DMS79 (cell line): ENCODE measurements at places on chromosomes 7 and 10.

GRCh38 chr7:81075150-81075549, 156.3 kb upstream of the SEMA3C start:
- no peak for DNase-seq

GRCh38 chr10:46042527-46042926, 3.5 kb downstream of the MSMB start:
- DNase-seq, result no peak

DNA sequence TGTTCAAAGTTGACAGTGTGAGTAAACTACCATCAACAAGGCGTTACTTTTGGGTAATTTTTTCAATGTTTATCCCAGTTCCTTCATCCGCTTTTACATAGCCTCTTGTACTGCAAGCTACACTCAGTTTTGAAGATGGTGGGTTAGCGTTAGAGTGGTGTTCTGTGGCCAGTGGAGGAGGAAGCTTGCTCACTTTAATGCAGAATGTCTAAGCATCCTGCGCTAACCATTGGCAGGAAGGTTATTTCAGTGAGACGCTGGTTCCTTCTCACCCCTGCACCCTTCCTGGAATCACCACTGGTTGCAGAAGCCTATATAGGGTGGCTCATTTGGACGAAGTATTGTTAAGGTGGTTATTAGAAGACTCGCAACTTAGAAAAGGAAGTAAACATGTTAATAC, 159.1 kb downstream of the CELF2 start:
- no peak for DNase-seq

DNA sequence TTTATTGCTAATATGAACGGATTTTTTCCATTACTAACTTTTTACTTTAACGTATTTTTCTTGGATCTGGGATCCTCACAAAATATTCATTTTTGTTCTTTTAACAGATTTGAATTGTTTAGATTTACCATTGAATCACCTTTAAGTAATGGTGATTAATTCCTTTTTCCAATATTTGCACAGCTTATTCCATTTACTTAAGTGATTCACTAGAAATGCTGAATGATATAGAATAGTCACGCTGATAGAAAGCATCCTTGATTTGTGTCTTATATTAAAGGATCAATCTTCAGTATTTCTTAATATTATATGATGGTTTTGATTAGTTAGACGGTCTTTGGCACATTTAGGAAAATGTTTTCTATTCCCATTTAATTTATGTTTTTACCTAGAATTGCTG, 116.4 kb upstream of the LRRTM3 start:
- DNase-seq, result no peak

GRCh38 chr10:29877793-29878491, 181.4 kb downstream of the JCAD start:
- DNase-seq, result no peak

GRCh38 chr7:3649250-3649649, 348.2 kb downstream of the SDK1 start:
- DNase-seq, result no peak
